IPS DF 6.9 (cell line): ENCODE measurements at places on chromosomes 2 and 18.

- no peak for DNase-seq
Observed at GRCh38 chr18:74316257-74317170, 875 bp downstream of the C18orf63 start.

- no peak for DNase-seq
Observed at GRCh38 chr2:187627153-187627552, 72.9 kb upstream of the TFPI start.

GRCh38 chr18:35775887-35776286 lies 194.3 kb downstream of the GALNT1 start:
- DNase-seq: no peak

DNA sequence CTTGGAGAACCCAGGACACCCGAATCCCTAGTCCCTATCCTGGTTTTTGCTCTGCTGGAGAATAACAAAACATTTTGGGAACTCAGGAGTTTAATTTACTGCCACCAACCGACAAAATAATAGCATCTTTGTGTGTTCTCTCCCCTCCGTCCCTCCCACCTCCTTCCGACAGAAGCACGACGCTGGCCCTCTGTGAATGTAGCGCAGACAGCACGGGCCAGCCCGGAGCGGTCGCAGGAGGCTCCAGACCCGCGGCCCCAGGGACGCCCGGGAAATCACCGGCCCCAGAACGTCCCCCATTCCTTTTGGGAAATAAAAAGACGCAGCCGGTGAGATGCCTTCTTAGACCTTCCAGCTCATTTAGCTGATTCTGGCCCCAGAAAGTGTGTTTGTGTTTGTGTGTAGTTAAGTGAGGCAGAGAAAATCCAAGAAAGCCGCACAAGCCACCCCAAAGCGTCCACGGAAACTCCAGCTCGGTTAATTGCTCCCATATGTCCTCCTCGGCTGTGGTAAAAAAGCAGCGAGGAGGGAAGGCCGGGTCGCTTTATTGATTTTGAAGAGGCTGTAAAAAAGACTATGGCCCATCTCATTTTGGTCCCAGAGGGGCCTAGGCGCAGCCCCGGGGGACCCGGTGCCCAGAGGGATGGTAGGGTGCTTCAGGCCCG lies 577 bp upstream of the TANC1 start:
- no peak for DNase-seq

- no peak for DNase-seq
Observed at GRCh38 chr18:70260683-70261082, 28.2 kb upstream of the SOCS6 start.

DNA sequence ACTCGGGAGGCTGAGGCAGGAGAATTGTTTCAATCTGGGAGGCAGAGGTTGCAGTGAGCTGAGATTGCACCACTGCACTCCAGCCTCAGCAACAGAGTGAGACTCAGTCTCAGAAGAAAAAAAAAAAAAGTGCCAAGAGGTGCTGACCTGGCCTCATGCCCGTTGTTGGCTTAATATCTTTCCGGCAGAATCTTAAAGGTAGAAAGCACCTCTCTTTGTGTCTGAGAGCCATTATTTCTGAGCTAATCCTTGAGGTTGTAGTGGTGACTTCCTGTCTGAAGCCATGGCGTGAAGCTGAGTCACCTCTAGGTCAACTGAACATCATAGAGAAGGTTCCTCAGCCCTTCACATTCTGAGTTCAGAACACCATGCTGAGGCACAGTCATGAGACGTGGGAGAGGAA lies 60.4 kb downstream of the WDSUB1 start:
- DNase-seq: no peak

GRCh38 chr2:235957251-235957650 lies 210.9 kb downstream of the GBX2 start:
- DNase-seq: no peak

GRCh38 chr2:73968357-73968937 lies 16.3 kb upstream of the TET3 start:
- DNase-seq: no peak

DNA sequence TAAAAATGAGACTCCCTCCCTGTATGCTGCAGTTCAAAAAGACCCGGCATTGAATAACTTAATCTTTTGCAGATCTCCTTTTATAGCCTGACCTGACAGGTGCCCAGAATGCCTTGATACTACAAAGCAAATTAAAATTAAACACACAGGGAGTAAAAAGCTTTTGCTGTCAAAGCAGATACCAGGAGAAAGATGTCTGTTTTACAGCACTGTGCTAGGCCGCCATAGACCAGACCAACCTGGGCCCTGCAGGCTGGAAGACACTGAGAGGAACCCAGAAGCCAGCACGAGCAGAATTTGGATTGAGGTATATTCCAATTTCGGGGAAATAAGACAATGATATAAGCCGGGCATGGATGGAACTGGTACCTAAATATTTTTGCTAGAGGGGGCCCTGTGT lies 602.8 kb upstream of the SOX11 start:
- no peak for DNase-seq

GRCh38 chr2:83823229-83823628 lies 635.9 kb downstream of the SUCLG1 start:
- DNase-seq: no peak

DNA sequence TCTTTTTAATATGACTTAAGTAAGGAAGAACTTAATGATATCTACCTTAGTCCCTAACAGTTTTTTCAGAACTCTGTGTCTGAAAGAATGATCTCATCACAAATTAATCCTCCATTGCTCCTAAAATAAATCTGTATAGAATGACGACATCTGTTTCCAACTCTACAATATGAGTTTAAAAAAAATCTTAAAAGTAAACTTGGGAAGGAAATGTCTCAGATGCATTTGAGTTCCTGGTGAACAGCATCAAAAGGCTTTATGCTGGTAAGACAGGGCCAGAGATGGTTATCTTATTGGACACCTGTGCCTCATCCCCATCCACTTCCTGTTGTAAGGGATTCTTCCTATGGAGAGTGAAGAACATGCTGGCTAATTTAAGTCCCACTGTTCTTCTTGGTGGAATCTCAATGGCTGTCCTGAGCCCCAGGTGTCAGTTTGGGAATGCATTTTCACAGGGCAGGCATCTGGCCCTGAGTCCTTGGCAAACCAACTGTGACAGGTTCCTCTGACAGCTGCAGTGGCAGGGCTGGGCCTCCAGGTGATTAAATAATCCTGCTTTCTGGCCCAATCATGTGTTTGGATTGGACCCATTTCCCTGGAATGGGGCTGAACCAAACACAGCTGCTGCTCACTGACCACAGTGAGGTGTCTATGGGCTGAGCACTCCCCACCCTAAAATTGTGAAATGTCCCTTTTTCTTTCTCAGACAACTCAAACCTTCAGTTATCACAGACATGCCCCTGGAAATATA lies 12.9 kb upstream of the NCKAP5 start:
- no peak for DNase-seq

DNA sequence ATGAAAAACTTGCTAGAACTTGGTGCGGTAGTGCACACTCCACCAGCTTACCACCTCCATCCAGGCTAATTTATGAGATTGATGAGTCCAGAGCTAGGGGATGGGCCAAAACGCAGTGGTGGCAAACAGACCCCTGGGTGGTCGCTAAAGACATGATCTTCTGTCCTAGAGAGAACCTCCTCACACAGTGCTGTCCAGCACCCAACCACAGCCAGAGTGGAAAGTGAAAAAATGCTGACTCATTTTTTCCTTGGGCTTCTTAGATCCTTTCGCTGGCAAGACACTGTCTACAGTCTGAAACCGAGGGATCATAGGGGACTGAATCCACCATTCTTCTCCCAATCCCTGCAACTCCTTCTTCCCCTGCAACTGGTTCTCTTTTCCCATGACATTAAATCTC lies 4.1 kb downstream of the ANTXR1 start:
- DNase-seq: no peak

DNA sequence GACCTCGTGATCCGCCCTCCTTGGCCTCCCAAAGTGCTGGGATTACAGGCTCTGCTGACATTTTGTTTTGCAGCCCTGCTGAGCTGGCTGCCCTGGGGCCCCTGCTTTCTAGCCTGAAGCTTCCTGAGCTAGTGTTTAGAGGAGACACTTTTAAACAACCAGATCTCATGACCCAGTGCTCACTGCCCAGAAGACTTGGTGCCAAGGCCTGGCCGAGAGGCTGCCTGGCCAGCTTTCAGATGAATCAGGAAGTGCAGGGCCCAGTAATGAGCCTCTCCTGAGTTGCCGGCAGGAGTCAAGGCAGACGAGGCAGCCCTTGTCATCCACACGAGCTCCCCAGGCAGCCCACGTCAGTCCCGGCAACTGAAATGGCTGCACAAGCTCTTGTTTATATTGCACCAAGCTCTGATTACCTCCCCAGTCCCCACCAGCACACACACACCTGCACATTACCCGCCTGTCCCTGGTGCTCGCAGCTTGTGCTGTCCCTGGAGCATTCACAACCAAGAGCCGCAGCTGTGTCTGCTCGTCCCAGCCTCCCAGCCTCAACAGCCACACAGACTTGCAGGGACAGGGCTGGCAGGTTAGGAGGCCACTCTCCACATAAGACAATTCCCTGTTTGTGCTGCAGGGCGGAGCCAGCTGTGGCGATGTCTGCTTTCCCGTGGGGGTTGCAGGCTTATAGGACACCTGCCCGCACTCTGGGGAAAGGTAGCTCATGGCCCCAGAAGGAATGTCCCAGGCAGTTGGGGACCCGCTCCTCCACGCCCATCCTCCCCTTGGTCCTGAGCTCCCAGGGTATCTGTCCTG lies 331.2 kb upstream of the MYT1L start:
- no peak for DNase-seq

- no peak for DNase-seq
Observed at GRCh38 chr2:143071185-143071876, 57.9 kb upstream of the ARHGAP15 start.

DNA sequence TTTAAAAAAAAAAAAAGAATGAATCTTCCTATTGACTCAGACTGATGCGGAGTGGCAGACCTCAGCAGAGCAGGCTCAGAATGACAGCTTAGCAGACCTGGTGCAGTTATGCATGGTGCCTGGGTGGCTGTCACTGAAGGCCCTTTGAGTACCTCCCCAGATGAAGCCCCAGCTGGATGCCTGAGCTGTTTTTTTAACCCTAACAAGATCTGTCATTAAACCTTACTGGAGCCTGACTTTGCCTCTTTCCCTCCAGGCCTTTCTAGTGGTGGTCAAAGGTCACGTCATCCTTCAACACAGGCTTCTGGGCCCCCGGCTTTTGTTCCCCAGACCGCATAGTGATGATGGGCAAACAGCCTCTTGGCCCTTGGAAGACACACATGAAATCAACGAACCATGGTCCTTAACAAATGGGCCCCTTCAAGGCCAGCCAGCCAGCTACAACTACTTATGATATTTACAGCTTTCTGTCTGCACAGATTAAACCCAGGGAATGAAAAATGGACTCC lies 138.3 kb upstream of the CYP1B1 start:
- no peak for DNase-seq

DNA sequence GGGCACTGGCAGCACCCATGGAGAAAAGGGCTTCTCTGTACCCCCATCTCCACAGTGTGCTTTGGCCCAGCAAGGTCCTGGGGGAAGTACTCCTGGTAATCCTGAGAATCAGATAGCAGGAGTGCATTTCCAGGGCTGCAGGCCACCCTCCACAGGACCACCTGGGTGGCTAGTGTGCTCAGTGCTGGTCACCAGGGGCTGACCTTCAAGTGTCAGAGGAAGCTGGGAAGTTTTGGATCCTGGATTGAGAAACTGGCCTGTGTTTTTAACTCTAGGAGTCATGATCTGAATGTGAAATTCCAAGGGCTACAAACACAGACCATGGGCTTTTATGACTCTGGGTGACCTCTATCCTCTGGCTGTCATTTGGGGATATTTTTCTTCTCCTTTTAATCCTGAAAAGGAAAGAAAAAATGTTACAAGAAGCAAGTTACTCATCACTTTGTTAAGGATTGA lies 9.3 kb downstream of the RHOB start:
- DNase-seq: no peak

DNA sequence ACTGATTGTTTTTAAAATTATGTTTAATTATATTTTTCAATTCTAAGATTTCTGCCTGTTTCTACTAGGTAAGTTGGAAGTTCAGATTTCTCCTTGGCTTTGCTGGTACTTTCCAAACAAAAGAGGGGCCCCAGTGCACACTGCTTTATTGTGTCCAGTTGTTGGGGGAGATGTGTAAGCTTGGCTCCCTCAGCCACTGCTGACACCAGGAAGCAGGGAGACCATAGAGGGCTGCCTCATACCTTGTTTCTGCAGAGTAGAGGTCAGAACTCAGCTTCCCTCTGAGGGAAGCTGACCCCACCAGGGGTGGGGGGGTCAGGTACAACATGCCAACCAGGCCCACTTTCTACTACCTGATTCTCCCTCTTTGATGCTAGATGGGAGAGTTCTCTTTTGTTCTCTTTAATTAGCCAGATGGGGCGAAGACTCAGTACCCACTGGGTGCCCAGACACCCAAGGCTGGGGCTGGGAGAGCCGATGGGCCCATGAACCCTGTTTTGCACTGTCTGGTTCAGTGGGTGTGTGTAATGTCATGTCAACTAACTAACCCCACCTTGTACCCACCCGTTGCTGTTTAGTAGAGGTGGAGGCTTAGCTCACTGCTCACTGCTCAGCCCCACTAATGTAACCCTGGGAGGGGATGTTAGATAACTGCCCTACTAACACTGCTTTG lies 14.7 kb downstream of the BCL2L11 start:
- no peak for DNase-seq

DNA sequence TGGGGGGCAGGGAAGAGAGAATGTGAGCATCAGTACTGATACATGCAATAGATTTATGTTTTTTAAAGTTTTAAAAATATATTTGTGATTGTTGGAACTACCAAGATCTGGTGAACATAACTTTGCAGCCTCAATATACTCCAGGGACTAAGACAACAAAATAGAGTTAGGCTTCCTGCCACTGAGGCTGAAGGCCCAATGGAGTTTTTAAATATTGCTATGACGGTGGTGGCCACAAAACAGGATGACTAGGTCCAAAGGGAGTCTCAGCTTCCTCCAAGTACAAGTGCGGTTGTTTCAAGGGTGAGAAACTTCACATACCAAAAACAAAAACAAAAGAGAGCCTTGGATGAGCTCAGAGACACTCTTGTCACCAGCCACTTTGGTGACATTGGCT lies 72.9 kb downstream of the CCBE1 start:
- no peak for DNase-seq

DNA sequence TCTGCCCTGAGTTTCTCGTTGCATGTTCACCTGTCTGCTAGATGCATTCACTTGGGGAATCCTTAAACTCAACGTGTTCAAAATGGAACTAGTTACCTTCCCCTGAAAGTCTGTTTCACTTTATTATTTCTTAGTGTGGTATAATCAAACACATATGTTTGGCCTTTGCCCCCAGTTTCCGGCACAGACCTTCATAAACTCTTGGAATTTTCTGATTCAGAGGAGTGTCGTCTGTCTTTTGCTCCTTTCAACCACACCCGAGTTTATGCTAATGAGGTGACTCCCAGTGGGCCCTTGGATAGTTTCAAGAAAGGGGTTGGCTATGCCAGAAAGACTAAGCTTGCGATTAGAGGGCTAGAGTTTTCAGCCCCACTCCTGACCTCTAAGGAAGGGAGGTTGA lies 198.9 kb downstream of the CDCA7 start:
- no peak for DNase-seq

- DNase-seq: no peak
Observed at GRCh38 chr2:27096748-27097297, 10.3 kb downstream of the KHK start.
